ENCODE measurements at places on chromosomes 5 and 9. TPM values are rescaled to one million over a fixed set of nuclear protein-coding genes. Genes with fewer than 3 reads are reported as not detected.

SPACA9 gene
- total RNA-seq, result 4.0 TPM

NFX1 gene
- 29.3 TPM for total RNA-seq

TAL2 gene
- not detected for total RNA-seq

DNA sequence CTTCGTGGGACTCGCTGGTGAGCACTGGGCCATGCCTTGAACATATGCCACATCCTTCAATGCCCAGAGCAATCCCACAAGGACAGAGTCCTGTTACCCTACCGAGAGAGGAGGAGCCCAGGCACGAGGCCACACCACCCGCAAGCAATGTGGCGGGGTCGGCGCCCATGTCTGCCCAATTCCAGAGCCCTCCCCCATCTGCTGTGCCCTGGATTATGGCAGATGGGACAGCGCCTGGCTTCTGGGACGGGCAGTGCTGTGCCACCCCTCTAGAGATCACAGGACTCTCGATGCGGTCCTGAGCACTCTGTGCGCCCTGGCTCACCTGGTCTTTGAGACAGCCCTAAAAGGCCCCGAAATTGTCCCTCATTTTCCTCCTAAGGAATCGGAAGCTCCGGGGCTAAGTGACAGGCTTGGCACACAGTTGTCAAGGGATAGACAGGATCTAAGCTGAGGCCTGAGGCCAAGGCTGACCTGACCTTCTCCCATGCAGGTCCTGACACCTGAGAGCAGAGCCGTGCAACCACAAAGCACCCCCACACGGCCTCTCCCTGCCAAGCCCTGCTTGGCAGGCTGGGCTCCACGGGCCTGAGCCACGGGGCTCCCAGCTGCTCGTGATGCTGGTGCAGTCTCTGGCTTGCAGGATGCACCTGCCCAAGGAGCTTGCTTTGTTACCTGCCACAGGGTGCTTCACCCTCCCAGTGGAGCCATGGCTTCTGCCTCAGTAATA lies 48.8 kb downstream of the PRRT1B start:
- peak; percentile 18 for DNase-seq

DNA sequence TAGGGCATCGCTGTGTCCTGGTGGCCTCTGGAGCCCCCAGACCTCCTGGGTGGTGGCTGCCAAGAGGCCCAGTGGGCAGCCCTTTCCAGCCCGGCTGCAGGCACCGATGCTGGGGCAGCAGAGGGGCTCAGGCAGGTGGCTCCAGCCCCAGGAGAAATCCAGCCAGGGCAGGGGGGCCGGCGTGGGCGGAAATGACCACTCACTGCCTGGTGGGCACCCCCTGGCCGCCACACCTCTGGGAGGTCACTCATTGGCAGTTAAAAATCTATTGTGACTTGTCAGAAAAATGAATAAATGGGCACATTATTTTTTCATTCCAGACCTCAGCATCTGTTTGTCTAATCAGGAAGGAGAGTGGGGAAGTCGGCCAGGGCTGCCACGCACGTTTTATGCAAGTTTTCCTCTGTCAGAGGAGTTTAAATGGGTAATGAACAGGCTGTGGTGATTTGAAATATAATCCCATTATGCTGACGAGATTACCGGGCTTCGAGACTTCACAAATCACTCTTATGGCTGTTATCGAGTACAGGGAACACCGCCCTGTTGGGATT lies 171.9 kb downstream of the GAPVD1 start:
- no peak for DNase-seq

DNA sequence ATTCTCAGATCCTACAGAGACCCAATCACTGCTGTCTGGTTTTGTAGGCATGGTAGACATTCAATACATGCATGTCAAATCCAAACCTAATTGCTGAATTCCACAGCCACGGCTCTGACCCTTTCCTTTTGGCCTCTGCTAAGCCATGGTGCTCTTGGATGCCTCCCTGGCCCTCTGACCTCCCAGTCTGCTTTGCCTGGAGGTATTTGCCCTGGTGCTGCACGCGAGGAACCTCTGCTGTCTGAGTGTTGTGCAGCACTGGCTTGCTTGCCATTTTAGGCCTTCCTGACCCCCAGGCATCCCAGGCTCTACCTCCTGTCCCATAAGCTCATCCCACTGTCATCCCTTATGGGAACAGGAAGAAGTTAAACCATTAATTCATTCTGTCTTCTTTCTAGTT lies 60.9 kb downstream of the DOCK2 start:
- no peak for DNase-seq

- DNase-seq, result no peak
Measured at GRCh38 chr9:126127591-126127990, 199.0 kb upstream of the MVB12B start.

- no peak for DNase-seq
Measured at GRCh38 chr5:178182158-178182876, 4.9 kb downstream of the GMCL2 start.
